ENCODE measurements at places on chromosomes 16 and 17. TPM values are rescaled to one million over a fixed set of nuclear protein-coding genes. Genes with fewer than 3 reads are reported as not detected.

XPO6 gene
- 112 TPM for total RNA-seq

CHD9NB gene
- total RNA-seq = 2.3 TPM

KRT20 gene
- not detected for total RNA-seq

KRT32 gene
- total RNA-seq = 0.09 TPM

SPATA20 gene
- 49.9 TPM for total RNA-seq

PRAC2 gene
- total RNA-seq = not detected

NDRG4 gene
- 5.2 TPM for total RNA-seq

SMIM22 gene
- not detected for total RNA-seq

NPIPA3 gene
- total RNA-seq = 0.54 TPM

DPEP3 gene
- total RNA-seq = not detected

SLC9A5 gene
- total RNA-seq = 0.65 TPM

TPSG1 gene
- not detected for total RNA-seq

TNRC6C gene
- 10.3 TPM for total RNA-seq

TBC1D24 gene
- total RNA-seq = 16.1 TPM

GCGR gene
- total RNA-seq = not detected

GPR179 gene
- under 0.01 TPM for total RNA-seq

SYCE1L gene
- total RNA-seq = 0.09 TPM

GNG13 gene
- not detected for total RNA-seq

CNTNAP1 gene
- total RNA-seq = 41.5 TPM

NPIPA5 gene
- total RNA-seq = 0.54 TPM

PITPNM3 gene
- total RNA-seq = 0.57 TPM

COL1A1 gene
- total RNA-seq = 2,633 TPM

LIG3 gene
- 9.2 TPM for total RNA-seq

HOXB2 gene
- 9.0 TPM for total RNA-seq

SEPTIN12 gene
- not detected for total RNA-seq

SSTR5 gene
- not detected for total RNA-seq

TRPV2 gene
- 5.3 TPM for total RNA-seq

RAMP2 gene
- 0.27 TPM for total RNA-seq

CCT6B gene
- total RNA-seq = 12.0 TPM

SULT1A4 gene
- 1.3 TPM for total RNA-seq

TNS4 gene
- not detected for total RNA-seq

AANAT gene
- not detected for total RNA-seq

MYL11 gene
- not detected for total RNA-seq

MEOX1 gene
- not detected for total RNA-seq

SAP30BP gene
- 45.8 TPM for total RNA-seq

TAF15 gene
- 74.3 TPM for total RNA-seq

CEP112 gene
- total RNA-seq = 7.2 TPM

SOCS3 gene
- total RNA-seq = 26.0 TPM

KRTAP1-5 gene
- total RNA-seq = not detected

BCL6B gene
- 0.41 TPM for total RNA-seq

ALDH3A1 gene
- not detected for total RNA-seq

ITGAE gene
- 19.7 TPM for total RNA-seq

ALOX15B gene
- not detected for total RNA-seq

CTU2 gene
- total RNA-seq = 4.3 TPM

KCNG4 gene
- not detected for total RNA-seq

CNP gene
- 64.3 TPM for total RNA-seq

FOXN1 gene
- not detected for total RNA-seq

FBF1 gene
- total RNA-seq = 14.1 TPM

CCL23 gene
- total RNA-seq = not detected

CMTM1 gene
- total RNA-seq = not detected

SOX8 gene
- 0.33 TPM for total RNA-seq

NLRC5 gene
- 13.0 TPM for total RNA-seq

SP6 gene
- total RNA-seq = not detected

RGS11 gene
- 1.2 TPM for total RNA-seq

PSMD12 gene
- total RNA-seq = 19.1 TPM

PIRT gene
- not detected for total RNA-seq

GRIN2C gene
- total RNA-seq = under 0.01 TPM

HAS3 gene
- total RNA-seq = 0.81 TPM

Data from fibroblast of the aortic adventitia (primary cell).